ENCODE measurements at places on chromosomes 1 and 21.

DNA sequence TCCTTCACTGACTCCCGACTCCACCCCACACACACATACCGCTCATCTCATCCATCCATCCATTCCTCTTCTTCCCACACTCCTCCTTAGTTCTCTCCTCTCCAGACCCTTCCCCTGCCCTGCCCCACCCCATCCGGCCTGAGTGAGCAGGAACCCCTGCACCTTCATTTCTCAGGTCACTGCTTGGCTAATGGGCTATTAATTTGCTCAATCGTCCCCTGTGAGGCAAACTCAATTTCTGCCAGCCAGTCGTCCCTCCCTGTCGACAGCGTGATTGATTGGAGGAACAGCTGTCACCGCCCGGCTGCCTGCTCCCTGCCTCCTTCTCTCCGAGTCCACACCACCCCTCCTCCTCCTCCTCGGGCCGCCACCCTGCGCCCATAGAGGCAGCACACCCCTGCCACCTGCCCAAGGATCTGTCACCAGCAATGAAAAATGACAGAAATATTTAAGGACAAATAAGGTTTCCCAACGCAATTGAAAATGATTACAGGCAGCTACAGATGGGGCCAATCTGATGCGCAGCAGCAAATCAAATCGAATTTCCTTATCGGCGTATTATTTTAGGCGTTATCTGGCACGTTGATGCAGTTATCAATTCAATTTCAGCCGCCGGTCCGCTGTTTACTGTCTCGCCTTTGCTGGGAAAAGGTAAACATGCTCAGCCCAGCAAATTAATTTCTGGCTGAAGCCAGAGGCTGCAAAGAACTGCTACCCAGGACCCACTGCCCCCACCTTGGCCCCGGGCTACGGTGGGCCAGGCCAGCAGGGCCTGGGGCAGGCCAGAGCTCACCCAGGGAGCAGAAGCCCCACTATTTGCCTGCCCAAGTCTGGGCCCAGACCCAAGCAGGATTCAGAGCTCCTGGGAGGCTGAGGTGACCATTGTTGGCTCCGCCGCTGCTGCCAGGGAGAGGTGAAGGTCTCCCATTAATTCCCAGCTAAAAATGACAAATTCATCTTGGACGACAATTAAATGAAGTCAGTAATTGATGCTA is 71.3 kb downstream of the TMEM53 start:
- DNase-seq, result no peak

DNA sequence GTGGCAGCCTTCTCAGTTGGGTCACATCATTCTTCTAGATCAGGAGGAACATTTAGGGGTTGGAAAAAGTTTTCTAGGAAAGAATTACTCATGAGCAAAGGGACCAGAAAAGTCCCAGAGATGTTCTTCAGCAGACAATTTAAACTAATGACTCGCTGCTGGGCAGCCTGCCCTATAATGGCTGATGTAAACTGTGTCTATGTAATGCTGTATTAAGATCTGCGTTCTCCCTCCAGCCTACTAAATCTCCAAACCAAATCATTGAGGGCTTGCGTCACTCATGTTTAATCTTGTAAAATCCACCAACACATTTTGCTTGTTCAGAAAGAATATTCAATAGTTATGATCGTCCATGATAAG is 92.1 kb downstream of the LRRC8C start:
- no peak for DNase-seq

DNA sequence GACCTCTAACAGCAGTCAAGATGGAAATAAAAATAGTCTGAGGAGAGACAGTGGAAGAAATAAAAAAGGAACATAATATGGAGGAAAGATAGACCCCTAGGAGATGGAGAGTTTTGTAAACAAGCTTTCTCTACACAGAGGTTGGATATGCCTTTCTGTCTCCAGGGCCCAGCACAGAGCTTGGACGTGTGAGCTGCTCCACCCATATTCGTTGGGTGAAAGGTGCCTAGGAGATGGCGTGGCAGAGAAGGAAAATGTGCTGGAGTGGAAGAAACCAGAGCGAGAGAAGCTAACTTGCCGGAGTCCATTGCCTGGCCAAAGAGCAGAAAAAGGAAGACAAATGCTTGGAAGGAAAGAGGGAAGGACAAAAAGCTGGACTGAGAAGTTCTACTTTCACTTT is 78.3 kb upstream of the LMO4 start:
- no peak for DNase-seq

GRCh38 chr1:91700332-91700731 is 185.6 kb downstream of the TGFBR3 start:
- no peak for DNase-seq

DNA sequence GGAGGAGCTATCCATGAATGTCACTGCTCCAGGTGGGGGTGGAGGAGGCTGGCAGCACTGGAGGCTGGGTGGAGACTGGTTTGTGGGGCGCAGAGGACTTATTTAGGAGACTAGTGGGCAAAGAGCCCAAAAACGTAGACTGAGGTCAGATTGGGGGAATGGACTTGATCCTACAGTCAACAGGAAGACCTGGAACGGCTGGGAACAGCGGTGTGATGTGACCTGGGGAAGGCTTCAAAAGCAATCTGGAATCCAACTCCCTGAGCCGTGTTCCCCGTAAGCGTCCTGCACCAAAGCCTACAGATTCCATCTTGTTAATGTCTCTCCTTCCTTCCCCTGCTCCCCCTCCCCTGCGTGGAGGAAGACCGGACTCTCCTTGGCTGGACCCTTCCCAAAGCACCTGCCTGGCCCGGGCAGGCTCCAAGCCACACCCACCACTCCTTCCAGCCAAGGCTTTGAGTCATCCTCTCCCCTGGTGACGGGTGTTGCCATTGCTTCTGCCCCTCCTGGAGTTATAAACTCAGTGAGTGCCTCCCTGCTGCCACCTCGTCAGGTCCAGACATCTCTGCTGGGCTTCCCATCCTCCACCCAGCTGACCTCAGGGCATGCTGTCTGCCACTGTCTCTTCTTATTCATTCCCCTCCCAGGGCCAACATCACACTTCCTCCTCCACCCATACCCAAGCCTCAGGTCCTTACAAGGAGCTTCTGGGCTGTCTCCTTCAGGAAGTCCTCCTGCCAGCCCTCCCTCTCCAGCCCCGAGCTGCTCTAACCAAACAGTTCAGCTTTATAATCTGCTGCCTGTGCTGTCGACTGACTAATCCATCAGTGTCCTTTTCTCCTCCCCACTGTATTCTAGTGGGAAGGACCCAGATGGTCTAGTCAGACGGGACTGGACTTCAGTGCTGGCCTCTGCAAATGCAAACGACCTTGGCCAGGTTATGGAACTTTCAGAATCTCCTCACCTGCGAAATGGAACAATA is 1.6 kb upstream of the CLSTN1 start:
- DNase-seq, result no peak

Measured in D341Med (cell line).